NCI-H2081 treated with DMSO at 0.1 percent for 48 hours (cell line): ENCODE measurements at places on chromosomes 5 and 9.

DNA sequence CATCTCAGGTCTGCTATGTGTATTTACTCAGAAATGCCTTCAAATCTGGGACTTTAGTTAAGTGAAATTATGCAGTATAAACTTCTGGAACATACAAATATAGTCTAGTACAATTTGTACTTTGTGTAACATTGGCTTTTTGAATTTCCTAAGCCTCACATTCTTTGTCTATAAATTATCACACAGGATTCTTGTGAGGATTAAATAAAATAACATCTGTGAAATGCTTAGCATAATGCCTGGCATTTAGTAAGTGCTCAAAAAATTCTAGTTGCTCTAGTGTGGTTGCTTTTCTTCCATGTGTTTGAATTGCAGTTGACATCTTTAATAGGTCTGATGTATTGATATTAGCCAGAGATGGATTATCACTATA, 2.6 kb downstream of the HMMR start:
- DNase-seq, result no peak

- no peak for DNase-seq
Measured at GRCh38 chr5:180646289-180646962, 3.0 kb downstream of the FLT4 start.

- DNase-seq, result no peak
Measured at GRCh38 chr5:142783601-142784341, 13.6 kb downstream of the ARHGAP26 start.

DNA sequence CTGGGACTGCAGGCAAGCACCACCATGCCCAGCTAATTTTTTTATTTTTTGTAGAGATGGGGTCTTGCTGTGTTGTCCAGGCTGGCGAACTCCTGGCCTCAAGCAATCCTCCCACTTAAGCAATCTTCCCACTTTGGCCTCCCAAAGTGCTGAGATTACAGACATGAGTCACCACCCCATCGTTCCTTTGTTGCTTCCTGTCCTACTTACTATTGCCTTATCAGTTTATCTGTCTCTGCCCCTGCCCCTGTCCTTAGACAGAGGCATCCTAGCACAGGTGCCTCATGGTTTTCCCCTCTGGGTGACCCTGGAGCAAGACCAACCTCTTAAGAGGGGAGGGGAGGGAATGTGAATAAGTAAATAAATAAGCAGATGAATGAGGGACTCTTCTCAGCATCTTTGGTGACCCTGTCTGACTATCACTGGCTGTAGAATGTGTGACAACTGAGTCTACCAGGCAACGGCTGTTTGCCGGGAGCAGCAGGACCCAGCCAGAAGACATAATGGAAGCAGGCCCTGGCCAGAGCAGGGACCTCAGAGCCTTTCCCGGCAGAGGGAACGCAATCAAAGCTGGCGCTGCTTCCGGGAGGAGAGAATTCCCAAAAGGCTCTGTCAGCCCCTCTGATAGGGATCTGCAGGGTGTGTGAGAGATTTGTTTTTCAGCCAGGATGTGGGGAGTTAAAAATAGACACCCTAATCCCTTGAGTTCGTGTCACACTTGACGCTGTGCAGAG, 43.8 kb upstream of the DAB2IP start:
- DNase-seq, result no peak

DNA sequence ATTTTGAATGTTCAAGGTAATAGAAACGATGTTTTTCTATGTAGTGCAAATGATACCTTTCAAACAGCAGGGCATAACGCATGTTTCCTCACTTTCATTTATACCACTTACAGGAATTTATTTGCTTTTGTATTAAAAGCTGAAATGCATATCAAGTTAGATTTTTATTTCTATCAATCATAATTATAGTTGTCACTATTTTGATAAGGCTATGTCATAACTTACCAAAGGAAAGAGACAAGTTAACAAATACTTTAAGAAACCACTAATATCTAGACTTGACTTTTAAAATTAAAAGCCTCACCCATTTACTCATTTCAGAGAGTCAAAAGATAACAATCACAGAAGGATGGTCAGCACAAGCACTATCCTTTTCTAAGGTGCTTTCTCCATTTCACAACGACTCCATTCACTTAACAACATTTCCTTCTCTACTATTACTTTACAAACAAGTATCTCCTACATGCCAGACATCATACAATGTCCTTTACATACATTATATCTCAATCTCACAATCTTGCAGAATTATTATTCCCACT, 12.6 kb downstream of the ERP44 start:
- DNase-seq, result no peak

DNA sequence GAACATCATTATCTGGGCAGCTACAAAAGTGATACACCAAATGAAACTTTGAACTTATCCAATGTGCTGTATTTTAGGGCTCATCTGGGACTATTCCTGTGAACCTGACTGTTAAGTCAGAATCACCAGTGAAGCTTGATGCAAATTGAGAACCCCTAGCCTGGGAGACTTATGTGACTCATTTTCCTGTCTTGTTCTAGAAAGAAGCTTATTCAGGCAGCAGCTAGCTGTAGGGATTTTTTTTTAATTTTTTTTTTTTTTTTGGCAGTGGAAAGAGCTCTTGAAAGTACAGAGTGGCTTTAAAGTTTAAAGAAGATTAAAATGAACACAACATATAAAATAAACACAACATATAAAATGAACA, 81.1 kb upstream of the TNFAIP8 start:
- DNase-seq, result no peak

DNA sequence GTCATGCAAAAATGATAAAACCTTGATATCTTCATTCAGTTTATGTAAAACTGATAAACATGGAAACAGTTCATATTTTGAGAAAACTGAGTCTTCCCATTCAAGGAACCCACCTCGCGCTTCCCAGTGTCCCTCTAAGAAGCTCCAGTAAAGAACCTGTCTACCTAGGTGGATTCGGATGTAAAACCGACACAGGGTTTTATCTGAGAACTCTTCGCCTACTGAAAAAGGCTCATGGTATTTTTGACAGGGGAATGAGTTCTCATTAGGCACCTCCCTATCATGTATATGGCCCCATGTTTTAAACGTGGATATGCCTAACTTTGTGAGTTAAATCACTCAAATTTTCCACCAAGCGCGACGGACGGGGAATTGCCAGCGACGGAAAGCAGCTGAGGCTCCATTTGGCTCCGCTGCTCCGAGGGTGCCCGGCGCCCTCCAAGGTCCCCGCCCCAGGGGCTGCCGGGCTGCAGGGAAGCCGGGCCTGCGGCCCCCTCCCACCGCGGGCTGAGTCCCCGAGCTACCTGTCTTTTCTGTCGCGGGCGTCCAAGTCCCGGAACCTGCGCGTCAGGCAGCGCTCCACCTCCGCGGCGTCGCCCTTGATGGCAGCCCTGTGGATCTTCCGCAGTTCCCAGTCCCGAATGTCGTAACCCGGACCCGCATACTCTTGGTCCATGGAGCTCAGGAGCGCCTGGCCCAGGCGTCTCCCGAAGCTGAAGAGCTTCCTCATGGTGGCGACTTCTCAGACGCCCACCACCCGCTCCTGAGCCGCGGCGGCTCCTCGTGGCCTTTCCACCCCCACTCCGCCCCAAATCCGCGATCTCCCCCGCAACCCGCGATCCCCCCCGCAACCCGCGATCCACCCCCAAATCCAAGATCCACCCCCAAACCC, 594 bp downstream of the ANKRD18A start:
- no peak for DNase-seq

GRCh38 chr9:137665697-137666512, 47.1 kb downstream of the EHMT1 start:
- no peak for DNase-seq

- DNase-seq, result no peak
Measured at GRCh38 chr5:130966990-130967525, 198.0 kb downstream of the HINT1 start.

DNA sequence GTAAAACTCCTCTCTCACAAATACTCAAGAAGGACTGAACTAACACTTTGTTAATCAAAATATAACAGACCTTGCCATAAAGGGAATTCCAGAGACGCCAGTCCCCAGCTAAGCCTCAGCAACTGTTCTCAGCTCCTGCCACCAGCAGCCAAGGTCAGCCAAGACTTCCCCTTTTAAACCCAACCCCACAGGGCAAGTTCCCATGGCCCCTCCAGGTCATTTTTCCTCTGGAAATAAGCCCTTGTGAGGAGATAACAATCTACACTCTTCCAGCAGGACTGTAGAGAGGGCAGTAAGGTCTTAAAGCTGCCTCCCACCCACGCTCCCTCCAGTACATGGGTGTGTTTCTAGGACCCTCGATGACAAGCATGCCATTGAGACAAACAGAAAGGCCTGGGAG, 78.3 kb downstream of the DPYSL3 start:
- no peak for DNase-seq

GRCh38 chr5:44384816-44385215, 4.4 kb downstream of the FGF10 start:
- DNase-seq, result no peak

DNA sequence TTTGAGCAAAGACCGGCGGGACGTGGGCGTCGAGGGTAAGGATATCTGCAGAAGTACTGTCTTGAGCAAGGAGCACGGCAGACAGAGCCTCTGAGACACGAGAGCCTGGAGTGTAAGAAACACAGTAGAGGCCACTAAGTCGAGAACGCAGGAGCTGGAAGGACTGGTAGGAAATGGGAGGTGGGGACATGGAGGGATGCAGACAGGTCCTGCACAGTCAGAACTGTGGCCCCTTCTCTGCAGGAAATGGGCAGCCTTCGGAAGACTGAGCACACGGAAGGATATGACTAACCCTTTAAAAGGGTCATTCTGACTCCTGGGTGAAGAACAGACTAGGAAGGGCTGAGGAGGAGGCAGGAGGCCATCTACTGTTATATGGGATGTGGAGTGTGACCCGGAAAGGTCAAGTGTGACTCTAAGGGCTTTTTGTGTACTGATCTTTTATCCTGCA, 1.4 kb upstream of the CAMSAP1 start:
- DNase-seq, result no peak

- DNase-seq, result no peak
Measured at GRCh38 chr5:160799184-160799583, 52.8 kb downstream of the ATP10B start.

DNA sequence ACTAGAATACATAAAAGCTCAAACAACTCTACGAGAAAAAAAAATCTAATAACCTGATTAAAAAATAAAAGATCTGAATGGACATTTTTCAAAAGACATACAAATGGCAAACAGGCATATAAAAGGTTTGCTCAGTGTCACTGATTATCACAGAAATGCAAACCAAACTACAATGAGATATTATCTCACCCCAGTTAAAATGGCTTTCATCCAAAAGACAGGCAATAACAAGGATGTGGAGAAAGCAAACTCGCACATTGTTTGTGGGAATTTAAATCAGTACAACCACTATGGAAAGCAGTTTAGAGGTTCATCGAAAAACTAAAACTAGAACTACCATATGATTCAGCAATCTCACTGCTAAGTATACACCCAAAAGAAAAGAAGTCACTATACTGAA, 20.8 kb downstream of the UGT3A2 start:
- no peak for DNase-seq

GRCh38 chr5:54676481-54677340, 159.2 kb downstream of the SNX18 start:
- DNase-seq, result no peak

- DNase-seq, result no peak
Measured at GRCh38 chr5:52466113-52466512, 321.6 kb upstream of the ITGA1 start.

DNA sequence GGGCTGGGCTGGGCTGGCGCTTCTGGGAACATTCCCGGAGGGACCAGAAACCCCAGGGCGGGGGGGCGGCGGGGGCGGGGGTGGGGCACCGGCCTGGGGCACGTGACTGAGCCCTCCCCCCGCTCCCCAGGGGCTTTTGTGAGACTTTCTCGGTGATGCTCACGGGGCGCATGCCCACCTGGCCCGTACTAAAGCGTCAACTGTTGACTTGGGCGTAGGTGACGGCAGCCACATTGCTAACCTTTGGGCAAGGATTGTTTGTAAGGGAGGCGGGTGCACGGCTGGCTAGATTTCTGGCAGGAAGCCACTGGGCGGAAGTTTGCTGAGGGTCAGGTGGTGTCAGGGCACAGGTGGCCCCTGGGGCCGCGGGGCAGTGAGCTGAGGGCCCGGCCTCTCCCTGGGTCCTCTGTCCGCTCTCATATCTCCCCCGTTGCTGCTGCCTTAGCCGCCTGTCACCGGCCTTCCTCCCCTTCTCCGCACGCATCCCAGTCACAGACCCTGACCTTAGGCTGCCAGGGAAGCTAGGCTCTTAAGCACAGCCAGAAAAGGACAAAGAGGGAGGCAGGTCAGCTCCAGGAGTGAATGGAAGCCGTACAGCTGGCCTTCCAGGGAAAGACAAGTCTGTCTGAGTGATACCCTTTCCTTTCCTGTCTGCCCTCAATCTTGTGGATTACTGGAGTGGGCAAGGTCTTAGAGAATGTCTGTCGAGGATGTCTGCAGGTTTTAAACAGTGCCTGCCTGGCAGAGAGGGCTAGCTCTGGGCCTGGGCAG, 812 bp downstream of the CACFD1 start:
- DNase-seq, result no peak

- no peak for DNase-seq
Measured at GRCh38 chr9:116998305-116998704, 311.2 kb downstream of the TRIM32 start.

DNA sequence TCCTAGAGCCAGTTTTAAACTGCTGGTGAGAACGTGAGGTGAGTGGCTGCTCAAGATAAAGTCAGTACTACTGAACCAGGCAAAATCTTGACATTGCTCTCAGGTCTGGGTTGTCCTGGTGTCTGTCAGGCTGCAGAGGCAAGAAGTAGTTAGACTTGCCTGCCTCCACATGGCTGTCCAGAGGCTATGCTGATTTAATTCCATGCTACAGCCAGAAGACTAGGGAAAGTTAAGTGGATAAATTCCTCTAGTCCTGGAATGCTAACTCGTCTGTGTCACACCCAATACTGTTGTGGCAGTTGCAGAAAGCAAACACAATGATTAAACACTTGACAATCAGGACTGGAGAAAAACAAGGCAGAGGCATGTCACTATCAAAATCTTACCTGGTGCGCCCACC, 118.9 kb downstream of the ACER2 start:
- no peak for DNase-seq

DNA sequence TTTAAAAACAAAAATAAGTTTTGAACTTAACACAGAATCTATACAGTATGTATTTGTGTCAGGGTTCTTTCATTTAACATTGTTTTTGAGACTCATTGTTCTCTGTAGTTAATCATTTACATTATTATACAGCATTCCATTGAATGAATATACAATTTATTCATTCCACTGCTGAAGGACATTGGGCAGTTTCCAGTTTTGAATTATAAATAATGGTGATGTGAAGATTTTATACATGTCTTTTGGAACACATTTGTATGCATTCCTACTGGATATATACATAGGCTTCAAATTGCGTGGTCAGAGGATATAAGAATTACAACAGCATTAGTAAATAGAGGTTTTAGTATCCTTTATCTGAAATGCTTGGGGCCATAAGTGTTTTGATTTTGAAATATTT, 72.0 kb downstream of the CEP120 start:
- no peak for DNase-seq

- no peak for DNase-seq
Measured at GRCh38 chr9:122126331-122127261, 33.0 kb downstream of the NDUFA8 start.

GRCh38 chr9:136686794-136687711, at the start of gene AGPAT2:
AGPAT2 (minus strand) TSS chr9:136687457; CDS start chr9:136687357, 100 bp downstream.
- no peak for DNase-seq

DNA sequence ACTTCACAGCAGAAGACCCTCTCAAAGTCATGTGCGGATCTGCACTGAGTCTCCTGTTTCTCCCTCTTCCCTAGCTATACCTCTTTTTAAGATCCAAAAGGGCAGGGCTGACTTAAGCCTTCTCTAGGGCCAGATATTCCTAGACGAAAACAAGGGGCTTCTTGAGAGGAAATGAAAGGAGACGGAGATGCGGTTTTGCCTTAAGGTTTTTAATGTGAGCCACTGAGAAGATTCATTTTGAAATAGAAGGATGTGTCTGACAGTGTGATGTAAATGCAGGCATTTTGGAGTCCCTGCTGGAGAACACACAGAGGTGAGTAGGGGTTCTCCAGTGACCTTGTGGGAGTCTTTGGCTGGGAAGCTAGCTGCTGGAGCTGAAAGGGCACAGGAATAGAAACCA, 15.6 kb upstream of the IL12B start:
- DNase-seq, result no peak
